Fibroblast of skin of abdomen (primary cell): ENCODE measurements at places on chromosomes 6 and 20.

GRCh38 chr6:152954443-152954842, 28.4 kb downstream of the FBXO5 start:
- no peak for DNase-seq

DNA sequence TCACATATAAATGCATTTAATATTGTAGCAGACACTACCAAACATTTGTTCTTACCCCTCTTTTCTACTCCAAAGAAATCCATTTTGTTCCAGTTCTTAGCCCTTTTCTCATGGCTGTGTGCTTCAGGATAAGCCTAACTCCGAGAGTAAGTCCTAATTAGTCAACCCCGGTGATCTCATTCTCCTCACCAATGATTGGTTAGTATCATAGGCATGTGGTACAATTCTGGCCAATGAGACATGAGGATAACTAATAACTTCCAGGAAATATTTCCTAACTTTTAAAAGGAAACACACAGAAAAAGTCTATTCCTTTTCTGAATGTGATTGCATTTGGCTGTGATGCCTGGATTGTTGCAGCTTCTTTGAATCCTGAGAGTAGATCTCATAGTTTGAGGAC, 116.0 kb downstream of the GPR63 start:
- DNase-seq, result no peak

DNA sequence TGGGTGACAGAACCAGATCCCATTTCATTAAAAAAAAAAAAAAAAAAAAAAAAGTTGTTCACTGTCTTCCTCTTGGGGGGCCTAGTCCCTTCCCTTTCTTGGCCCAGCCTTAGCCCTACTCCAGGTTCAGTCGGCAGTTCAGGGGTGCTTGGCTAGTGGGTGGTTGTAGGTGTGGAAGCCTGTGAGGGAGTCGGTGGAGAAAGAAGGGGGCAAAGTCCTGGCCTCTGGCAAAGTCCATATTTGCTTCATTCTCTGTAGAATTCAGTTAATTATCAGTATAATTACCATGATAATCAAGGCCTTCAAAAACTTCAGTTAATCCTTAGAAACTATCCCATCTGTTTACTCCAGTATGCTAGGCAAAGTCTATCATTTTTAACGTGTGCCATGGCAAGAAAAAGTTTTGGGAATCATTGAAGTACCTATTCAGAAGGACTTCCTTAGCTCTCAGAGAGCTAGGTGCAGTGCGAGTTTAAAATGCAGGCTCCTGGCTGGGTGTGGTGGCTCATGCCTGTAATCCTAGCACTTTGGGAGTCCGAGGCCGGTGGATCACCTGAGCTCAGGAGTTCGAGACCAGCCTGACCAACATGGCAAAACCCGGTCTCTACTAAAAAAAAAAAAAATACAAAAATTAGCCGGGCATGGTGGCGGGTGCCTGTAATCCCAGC, 205.7 kb upstream of the ARG1 start:
- DNase-seq, result no peak

DNA sequence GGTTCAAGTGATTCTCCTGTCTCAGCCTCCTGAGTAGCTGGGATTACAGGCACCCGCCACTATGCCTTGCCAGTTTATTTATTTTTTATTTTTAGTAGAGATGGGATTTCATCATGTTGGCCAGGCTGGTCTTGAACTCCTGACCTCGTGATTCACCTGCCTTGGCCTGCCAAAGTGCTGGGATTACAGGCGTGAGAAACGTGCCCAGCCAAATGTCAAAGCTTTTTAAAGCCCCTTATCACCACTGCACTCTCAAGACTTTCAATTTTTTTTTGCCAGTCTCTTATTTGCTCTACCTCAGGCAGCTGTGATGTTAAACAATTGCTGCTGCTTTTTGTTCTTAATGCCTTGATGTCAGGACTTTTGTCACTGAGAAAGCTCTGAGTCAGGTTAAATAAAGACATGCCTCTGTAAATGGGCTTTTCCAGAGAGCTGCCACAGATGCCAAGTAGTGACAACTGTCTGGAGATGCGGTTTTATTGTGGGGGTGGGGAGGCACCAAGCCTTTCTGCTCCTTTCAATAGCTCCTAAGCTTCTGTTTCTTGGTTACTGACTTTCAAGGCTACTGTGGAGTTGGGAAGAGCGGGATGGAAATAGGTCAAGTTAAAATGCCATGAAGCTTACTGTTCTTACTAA, 29.2 kb downstream of the RSPH3 start:
- no peak for DNase-seq

DNA sequence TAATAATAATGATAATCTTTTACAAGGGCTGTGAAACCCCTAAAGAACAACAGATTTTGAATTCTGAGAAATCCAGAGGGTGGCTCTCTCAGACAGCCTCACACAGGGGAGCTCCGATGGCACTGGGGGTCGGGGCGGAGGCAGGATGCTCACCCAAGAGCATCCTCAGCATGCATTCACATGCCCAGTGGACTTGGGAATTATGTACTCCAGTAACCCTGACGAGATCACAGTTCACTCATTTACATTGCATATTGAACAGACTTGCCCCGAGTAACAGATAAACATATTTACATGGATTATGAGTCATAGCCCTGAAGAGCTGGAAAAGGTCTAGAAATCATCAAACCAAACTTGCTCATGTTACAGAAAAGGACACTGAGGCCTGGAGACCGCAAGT, 482.7 kb upstream of the JARID2 start:
- DNase-seq, result no peak

DNA sequence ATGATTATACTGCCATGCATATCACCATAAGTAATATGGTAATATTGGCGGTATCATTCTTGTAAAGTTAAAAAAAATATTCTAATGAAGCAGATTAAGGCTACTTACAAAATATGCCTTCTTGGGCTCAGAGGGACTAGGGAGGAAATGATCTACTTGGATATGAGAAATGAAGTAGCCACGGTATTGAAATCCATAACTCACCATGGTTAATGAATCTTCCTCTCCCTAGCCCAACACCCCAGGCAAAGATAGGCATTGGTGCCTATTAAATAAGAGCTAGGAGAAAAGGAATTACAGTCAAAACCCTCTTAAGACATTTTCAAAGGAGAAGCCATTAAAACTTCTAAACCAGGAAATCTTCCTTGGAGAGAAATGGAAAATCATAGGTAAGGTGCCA, 280.5 kb downstream of the TFAP2B start:
- DNase-seq, result no peak
